ENCODE measurements at places on chromosomes 11 and 22. TPM values are rescaled to one million over a fixed set of nuclear protein-coding genes. Genes with fewer than 3 reads are reported as not detected.

GRCh38 chr22:27312966-27313855 is 488.3 kb downstream of the MN1 start:
- no peak for DNase-seq

DNA sequence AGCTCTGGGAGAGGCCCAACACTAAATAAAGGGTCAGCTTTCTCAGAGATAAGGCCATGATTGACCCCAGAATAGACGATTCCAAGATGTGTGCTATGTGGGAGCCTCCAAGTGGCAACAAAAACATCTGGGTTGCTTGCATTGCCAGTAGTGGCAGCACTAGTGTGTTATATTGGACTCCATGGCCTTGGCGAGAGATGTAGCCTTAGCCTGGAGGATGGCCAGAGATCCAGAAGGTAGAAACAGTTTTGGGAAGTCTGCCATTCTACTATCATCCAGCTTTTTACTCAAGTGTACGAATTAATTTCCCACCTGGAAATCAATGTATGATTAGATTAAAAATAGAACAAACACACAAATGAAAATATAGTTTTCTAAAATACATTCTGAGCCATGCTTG is 3.0 kb downstream of the OR8D4 start:
- no peak for DNase-seq

- no peak for DNase-seq
Observed at GRCh38 chr11:132402071-132402684, 1031.8 kb downstream of the NTM start.

DNA sequence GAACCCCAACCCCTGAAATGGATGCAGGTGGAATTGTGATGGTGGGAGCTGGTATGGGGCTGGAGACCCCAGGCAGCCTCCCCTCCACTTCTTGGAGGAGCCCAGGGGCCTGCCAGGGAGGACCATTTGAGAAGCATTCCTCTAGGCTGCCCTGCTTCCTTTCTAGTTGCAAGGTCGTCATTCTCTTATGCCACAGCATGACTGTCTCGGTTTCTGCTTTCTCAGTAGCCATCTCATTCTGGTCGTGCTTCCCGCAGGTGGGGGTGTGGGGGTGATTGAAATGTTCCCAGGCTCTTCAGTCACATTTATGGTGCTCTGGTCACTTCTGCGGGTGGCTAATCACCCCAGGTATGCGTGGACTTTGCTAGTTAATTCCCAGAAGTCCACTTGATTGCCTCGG is 223.7 kb upstream of the TBCEL start:
- no peak for DNase-seq

DNA sequence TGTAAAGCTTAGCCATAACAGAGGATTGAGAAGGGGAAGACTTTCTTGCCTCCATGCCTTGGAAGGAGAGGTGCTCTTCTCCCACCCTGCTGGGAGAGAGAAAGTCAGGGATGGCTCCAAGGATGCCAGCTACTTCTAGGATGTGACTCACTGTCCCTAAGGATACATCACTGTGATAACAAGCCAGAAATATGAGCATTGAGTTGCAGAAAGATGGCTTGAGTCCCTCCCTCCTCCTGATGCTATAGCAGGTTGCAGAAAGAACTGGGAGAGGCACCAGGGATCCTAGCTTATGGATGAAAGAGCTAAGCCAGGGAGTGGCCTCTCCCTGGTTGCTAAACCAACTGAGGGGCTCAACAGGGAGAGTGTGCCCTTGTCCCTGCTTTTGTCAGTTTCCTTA is 27.8 kb upstream of the FJX1 start:
- DNase-seq, result no peak

DNA sequence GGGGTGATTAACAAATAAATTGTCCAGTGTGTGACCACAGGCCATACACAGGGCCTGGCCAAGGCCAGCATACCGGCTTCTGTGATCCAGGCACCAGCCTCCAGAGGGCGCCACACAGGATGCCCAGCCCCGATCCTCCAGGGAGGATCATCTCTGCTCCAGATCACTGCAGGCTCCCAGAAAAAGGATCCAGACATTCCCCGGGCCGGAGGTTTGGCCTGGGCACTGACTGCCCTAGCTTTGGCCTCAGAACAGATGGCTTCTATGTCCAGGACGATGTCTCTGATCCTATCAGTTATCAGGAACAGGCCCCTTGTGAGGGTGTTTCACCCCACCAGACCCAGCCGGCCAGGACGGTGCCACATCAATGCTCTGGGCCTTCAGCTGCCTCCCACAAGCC is 74.5 kb upstream of the LMO1 start:
- DNase-seq, result peak; percentile 60

- DNase-seq, result no peak
Observed at GRCh38 chr11:120682332-120682649, 170.7 kb downstream of the GRIK4 start.

GRCh38 chr11:75056814-75057213 is 39.9 kb downstream of the OR2AT4 start:
- no peak for DNase-seq

DNA sequence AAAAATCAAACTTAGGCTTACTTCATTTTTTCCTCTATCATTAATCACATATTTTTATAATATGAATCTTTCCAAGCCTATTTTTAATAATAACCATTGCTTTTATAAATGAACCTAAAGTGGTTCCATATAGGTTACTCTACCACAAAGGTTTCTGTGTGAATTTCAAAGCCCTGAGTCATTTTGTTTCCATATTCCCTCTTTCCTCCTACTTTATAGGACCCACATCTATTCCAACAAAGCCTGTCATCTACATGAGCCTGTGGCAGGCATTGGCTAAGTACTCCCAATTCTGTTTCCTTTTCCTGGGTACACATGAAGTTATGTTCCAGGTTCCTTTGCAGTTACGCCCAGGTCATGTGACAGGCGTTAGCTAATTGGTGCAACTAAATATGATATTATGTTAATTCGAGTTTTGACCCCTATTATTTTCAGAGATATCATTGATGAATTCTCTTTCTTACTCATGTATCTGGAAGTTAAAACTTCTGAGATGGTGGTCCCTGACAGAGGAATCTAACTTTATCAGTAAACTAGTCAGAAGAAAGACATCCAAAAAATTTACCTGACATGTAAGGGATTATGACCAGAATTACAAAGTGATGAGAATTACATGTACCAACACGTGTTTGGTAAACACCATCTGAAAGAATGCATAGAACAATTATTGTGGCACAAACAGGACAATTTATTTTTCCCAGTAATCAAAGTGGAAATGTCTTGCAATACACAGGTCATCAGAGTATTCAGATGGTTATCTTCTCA is 1264.0 kb upstream of the CNTN5 start:
- no peak for DNase-seq

GRCh38 chr22:26064048-26064447 is 105.2 kb upstream of the SEZ6L start:
- no peak for DNase-seq

DNA sequence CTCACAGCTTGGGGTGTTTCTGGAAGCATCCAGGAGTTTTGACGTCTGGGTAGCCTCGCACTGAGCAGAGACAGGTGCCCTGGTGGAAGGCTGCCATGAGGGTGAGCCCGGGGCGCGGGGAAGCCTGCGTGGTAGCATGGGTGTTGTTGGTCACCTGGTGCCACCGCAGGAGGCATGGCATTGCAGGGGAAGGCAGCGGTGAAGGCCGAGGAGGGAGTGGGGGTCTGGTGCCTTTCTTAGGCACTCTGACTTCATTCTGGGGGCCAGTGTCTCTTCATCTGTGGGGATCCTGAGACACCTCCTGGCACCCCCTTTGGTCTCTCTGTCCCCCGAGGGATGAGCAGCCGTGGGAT is 271.2 kb downstream of the TBC1D22A start:
- DNase-seq, result no peak

DNA sequence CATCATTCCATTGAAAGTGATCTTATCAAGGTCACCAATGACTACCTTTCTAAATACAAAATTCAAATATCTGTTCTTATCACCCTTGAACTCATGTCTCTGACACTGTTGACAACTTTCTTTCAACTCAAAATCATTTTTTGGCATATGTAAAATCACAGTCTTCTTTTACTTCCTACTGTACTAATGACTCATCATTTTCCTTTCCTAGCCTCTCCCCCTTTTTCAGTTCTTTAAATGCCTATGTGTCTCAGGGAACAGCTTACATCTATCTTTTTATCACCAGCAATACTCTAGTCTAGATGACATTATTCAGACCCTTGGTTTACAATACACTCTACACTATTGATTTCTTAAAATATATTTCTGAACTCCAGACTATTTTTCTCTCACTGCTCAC is 2220.7 kb upstream of the RAG2 start:
- DNase-seq, result no peak

DNA sequence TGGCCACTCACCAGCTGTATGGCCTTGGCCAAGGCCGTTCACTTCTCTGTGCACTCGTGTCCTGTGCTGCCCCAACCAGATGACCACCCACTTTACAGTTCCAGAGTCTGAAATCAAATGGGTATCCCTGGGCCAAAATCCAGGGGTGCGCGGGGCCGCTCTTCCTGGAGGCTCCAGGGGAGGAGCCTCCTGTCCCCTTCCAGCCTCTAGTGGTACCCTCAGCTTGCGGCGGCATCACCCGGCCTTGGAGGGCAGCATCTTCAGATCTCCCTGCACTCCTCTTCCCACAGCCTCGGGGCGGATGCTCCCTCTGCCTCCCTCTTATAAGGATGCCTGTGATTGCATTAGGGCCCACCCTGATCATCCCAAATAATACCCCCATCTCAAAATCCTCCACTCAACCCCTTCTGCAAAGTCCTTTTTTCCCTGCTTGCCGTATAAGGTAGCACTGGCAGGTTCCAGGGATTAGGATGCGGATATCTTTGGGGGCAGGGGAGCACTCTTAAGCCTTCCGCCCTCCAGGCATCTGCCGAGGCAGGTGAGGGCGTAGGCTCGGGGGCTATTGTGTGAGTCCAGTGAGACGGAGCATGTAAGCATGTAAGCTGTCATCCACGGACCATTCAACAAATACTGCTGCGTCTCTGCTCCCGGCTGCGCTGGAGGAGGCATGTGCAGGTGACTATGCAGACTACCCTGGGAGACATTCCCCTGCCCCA is 24.4 kb upstream of the SHISAL1 start:
- DNase-seq, result no peak

The KAT5 gene
- total RNA-seq, result 61.4 TPM

The SPA17 gene
- 2.6 TPM for total RNA-seq

The ALDH3B2 gene
- not detected for total RNA-seq

The LRRC56 gene
- 2.8 TPM for total RNA-seq

The HTR3A gene
- not detected for total RNA-seq

The BDNF gene
- total RNA-seq, result not detected

The TRIM51 gene
- not detected for total RNA-seq

The CASP5 gene
- not detected for total RNA-seq

The HBB gene
- total RNA-seq, result not detected

Measured in activated naive CD4-positive, alpha-beta T cell treated with anti-CD3 and anti-CD28 coated beads, Interleukin-2, amount 50 U/mL, for 72 hours (primary cell).